Stimulated activated CD4-positive, alpha-beta T cell treated with anti-CD3 and anti-CD28 coated beads, Interleukin-12 subunit alpha, Interleukin-12 subunit beta, amount 100 ng/mL, for 4 hours (primary cell): ENCODE measurements at places on chromosomes 4 and X.

GRCh38 chrX:72114807-72115206 lies 16.9 kb downstream of the RTL5 start:
- DNase-seq, result no peak

DNA sequence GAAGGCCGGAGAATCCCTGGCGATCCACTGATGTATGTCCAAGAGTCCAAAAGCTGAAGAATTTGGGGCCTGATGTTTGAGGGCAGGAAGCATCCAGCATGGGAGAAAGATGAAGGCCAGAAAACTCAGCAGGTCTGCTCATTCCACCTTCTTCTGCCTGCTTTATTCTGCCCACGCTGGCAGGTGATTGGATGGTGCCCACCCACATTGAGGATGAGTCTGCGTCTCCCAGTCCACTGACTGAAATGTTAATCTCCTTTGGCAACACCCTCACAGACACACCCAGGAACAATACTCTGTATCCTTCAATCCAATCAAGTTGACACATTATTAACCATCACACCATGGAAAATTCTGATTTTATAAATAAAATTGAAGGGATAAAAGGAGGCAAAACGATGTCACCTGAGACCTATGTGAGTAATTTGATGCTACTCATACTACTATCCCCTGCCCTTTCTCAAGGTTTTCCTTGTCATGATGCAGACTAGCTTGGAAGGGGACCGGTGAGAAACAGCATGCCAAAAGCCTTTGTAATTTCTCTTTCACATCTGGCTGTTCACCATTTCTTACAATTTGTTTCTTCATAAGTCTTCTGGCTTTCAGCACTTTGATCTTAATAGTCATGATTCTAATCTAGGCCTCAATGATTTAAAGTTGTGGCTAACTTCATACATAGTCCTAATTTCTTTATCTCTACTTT lies 9.7 kb upstream of the PYURF start:
- DNase-seq, result no peak

GRCh38 chr4:16034010-16034748 lies 49.6 kb downstream of the PROM1 start:
- no peak for DNase-seq

- DNase-seq, result no peak
These were observed 136.8 kb downstream of the CHRNA9 start for GRCh38 chr4:40471923-40472322.

- no peak for DNase-seq
These were observed 260.6 kb downstream of the EVC2 start for GRCh38 chr4:5447755-5448154.

DNA sequence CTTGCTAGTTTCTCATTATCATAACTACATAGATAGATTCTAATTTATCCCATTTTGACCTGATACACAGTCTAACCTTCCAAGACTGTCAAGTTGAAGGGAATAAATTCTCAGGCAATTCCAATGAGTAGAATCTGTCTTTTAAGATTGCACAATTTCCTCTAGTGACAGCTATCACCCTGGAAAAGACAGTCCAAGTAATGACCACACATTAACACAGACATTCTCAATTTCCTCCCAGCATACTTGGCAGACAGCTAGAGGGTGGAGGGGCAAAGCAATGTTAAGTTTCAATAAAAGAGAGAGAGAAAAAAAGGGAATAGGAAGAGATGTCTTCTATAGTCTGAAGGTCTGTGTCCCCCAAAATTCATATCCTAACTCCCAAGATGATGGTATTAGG lies 234.7 kb downstream of the LDB2 start:
- no peak for DNase-seq

- DNase-seq, result no peak
These were observed 9.2 kb upstream of the RNF150 start for GRCh38 chr4:141142423-141142822.

DNA sequence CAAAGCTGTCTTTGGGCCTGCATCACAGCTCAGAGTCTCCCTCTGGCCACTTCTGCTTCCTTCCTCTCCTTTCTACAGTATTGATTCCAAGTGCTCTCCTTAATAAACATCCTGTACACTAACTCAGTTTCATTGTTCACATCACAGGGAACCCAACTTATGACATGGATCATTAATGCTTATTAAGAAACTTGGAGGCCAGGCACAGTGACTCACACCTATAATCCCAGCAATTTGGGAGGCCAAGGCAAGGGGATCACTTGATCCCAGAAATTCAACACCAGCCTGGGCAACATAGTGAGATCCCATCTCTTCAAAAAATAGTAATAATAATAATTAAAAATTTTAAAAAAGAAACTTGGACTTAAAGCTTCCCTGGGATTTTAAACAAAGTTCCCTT lies 89.2 kb upstream of the EFHC2 start:
- no peak for DNase-seq

DNA sequence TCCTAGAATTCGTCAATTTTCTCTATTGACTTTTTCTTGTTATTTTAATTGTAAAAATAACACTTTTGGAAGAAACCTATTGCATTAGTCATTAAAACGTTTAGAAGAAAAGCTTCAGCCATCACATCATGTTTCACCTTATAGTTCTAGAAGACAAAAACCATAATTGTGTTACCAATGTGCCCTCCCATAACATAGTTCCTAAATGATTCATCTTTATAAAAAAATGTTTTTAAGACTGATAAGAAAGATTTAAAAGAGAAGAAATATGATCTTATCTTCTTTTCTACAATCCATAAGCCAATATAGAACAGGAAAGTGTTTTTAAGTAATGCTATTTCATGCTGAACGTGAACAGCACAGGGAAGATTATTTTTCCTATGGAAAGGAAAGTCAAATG lies 316.6 kb upstream of the NDST4 start:
- DNase-seq, result no peak

DNA sequence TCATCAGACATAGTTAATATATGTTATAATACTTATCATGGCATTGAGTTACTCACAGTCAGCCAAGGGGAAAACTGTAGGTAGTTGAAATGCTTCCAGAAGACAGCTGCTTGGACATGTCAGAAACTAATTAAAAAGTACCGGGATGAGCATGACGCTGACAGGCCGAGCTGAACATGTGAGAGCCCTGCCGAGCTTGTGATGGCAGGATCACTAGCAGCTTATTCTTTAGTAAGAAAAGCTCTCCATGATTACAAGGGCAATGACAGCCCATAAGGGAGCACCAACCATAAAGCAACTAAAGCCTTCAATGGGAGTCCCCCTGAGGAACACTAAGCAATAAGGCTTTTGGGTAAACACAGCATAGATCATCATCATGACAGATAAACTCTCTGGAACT lies 435.6 kb downstream of the TLL1 start:
- DNase-seq, result no peak

DNA sequence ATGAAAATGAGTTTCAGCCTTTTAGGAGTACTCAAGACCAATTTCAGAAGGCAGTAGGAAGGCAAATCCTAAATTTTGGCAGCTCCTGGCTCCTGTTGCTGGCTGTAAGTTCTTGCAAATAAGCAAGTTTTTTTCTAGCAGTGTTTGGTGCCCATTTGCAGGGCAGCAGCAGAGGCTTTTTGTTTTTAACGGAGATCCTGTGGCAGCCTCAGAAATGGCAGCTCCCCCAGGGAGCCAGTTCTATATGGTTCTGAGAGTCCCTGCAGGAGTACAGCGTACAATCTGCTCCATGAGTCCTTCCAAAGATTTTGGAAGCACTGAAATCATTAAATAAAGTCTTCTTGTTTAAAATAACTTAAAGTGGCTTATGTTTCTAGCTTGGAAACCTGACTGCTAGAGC lies 171.9 kb downstream of the NDST4 start:
- DNase-seq, result no peak

- no peak for DNase-seq
These were observed 636.3 kb upstream of the HTR2C start for GRCh38 chrX:113947548-113947947.

GRCh38 chr4:183403486-183403885 lies 41.0 kb upstream of the CDKN2AIP start:
- no peak for DNase-seq

GRCh38 chr4:154982187-154983047 lies 201.3 kb downstream of the RBM46 start:
- DNase-seq, result peak; percentile 8

- DNase-seq, result no peak
These were observed 37.8 kb downstream of the CNKSR2 start for GRCh38 chrX:21412029-21412428.

- DNase-seq, result no peak
These were observed 53.8 kb downstream of the NFKB1 start for GRCh38 chr4:102554992-102555391.

- no peak for DNase-seq
These were observed 338.9 kb upstream of the FAM241A start for GRCh38 chr4:111806331-111806730.

GRCh38 chr4:99853999-99854398 lies 37.4 kb downstream of the DAPP1 start:
- DNase-seq, result no peak

- no peak for DNase-seq
These were observed 30.7 kb upstream of the ZNF280C start for GRCh38 chrX:130299279-130300009.

DNA sequence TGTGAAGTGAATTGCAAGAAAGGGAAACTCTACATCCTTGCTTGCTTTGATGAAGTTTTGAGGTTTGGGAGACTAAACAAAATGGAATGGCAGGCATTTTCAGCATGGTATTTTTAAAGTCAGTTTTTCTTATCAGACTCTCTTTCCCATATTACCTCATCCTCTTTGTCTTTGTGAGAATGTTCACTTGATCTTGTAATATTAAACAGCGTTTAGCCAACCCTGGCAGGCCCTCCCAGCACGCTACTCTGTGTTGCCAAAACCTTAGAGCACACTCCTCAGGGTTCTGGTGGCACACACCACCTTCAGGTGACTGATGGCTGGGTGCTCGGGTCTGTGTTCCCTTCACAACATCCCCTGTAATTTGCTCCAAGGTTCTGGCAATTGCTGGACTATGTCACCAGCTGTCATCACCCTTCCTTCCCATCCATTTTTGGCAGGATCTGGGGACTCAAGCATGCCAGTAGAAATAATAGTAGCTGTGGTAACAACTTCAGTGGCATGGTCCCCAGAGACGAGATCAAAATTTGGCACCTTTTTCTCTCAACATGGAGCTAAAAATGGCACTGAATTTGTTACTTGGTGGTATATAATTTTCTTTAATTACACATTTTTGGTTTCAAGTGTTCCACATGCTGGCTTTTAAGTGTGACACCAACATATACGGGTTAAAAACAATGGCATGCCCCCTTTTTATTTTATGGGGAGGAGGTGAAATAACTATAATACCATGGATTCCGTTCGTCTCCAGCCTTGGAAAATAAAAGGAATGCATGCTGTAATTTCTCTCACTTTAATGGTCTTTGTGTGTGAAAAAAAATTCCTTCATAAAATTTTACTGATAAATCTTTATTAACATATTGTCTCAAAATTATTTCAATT lies 273.1 kb downstream of the DCTD start:
- DNase-seq, result no peak

DNA sequence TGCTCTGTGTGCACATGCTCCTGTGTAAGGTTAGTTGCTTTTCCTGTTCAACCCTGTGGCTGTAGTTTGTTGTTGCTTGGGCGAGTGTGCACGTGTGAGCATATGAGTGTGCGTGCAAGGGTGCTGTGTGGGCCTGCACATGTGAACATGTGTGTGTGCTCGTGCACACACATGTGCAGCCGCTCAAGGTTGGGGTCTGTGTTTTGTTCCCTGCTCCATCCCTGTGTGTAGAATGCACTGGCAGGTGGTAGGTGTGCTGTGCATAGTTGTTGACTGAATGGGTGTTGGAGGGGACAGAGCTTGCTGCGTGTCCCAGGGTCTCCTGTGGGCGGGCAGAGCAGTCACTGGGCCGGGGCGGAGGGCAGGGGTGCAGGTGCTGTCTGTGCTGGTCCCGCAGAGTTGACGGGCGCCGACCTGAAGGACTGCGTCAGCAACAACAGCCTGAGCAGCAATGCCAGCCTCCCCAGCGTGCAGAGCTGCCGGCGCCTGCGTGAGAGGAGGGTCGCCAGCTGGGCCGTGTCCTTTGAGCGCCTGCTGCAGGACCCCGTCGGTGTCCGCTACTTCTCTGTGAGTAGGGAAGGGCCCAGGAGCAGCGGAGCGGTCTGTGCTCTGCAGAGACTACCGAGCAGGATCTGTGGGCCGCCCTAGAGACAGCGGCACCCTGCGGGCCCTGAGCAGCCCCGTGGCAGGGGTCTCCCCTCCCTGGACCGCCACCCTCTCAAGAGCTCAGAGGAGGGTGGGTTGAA lies 27.9 kb upstream of the HGFAC start:
- no peak for DNase-seq
